ENCODE measurements at places on chromosomes 6 and 20.

DNA sequence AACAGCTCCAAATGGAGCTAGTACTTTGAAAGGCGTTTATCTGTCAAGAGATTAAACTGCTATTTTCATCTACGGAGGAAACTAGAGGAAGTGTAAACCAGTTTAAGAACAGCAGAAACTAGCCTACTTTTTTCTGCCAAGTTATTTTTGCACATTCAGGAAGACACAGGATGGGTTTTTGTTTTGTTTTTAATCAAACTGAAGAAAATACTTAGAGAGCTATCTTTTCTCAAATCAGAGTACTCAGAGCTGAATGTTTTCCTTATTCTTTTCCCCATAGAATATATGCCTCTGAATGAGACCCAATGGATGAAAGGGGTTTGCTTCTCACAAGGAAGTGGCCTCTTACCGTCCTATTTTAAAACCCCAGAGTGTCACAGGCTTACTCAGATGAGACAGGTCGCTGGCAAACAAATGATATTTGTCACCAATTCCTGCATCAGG lies 538.5 kb downstream of the CD83 start:
- DNase-seq, result no peak

GRCh38 chr6:105402939-105403935 lies at the start of gene PREP:
TSS of gene PREP (minus strand) at chr6:105403082. CDS start at chr6:105402891, 191 bp downstream.
- no peak for DNase-seq

DNA sequence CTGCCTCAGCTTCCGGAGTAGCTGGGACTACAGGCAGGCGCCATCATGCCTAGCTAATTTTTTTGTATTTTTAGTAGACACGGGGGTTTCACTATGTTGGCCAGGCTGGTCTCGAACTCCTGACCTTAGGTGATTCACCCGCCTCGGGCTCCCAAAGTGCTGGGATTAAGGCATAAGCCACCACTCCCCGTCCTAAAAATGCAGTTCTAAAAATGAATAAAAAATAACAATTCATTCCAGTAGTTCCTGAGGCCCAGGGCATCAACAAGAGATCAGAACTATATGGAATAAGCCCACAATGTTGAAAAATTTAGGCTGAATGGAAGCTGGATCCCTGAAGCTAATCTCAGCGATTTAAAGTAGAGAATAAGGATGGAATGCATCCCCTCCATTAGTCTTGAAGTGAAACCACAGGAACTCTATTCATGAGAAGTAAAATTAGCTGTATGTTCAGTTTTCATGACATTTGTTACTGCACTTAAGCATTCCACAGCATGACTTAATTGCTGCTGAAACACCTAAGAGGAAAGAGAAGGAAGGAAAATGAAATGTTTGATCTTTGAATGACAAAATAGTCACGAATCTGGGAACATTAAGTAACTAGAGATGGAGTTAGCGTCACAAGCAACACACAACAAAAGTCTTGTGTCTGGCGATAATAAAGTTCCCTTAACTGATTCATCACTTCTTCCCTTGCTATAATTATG lies 80.4 kb upstream of the RIPOR2 start:
- no peak for DNase-seq

DNA sequence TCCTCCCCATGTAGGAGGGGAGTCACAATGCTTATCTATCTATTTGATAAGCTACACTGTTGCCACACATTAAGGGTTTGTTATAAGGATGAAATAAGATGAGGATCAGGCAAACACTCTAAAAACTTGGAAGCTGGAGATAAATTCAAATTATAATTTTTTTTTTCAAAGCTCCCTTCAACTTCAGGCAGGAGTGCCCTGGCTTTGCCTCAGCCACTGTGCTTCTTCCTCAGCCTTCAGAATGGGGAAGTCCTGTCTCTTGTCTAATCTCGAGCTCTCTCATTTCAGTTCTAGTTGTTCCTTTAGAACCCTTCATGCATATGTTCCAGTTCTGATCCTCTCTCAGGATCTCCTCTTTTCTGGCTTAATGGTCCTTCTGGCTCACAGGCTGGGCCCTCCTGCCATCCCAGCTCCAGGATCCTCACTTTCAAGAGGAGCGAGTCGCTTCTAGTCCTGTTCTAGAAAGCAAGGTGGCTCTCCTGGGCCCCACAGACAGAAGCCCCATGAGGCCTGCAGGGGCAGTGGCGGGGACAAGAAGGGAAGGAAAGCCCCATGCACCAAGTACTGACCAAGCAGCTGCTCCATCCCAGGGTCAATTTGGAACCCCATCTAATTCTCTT lies 164.3 kb downstream of the VEGFA start:
- no peak for DNase-seq

DNA sequence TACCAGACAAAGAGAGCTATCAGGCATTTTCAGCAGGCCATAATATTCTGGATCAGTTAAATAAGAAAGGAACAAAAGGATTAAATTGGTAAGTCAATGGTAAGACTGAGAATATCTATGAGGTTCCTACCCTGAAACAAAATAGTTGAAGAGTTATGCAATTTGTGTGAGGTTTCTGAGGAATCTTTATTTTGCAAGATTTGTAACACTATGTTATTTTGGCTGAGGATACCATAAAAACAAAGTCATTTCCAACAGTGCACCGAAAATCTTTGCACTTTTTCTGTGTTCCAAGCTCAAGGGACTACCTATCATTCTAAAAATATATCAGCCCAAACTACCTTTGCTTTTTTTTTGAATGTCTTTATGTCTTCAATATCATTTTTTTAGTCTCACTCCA lies 383.3 kb upstream of the CITED2 start:
- DNase-seq, result no peak

GRCh38 chr6:38625217-38625616 lies 14.5 kb downstream of the BTBD9 start:
- no peak for DNase-seq

GRCh38 chr20:58518896-58519593 lies 3.8 kb upstream of the APCDD1L start:
- DNase-seq, result no peak

DNA sequence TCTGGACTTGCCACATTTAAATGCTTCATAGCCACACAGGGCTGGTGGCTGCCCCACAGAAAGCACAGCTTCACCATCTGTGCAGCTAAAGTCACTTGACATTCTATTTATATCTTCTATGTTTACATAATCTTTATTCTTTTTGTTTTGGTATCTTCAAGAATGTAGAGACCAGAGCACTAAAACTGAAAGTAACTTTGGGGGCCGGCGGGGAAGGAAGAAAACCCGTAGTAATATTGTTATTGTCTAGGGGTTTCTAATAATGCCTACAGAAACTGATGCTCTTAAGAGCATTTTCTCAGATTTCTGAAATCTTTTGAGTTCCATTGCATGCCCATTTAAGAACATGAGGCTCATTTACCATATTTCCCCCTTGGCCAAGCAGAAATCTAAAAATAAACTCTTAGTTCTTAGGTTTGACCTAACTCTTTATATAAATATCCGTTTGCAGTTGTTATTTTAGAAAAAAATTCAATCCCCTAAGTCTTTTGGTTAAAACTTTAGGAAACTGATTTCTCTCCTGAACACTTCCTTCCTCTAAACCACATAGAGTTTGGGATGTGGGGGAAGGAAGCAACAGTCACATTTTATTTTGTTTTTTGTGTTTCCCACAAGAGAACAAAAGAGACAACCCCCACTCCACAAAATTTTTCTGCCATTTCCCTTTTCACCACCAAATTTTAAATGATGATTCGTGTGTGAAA lies 207.6 kb downstream of the OGFRL1 start:
- no peak for DNase-seq

GRCh38 chr6:82330171-82330804 lies 33.3 kb upstream of the TPBG start:
- DNase-seq, result no peak

DNA sequence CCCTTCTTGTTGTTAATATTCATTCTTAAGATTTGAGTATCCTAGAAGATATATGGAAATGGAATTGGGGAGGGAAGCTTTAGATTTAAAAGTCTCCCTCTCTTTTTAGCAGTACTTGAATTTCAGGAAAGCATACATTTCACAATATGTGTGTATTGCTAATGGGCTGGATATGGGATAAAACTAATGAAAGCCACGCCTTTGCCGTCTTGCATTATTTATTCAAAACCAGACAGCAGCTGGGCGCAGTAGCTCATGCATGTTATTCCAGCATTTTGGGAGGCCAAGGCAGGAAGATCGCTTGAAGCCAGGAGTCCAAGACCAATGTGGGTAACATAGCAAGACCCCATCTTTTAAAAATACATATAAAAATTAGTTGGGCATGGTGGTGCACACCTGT lies 121.6 kb upstream of the TIAM2 start:
- DNase-seq, result no peak

DNA sequence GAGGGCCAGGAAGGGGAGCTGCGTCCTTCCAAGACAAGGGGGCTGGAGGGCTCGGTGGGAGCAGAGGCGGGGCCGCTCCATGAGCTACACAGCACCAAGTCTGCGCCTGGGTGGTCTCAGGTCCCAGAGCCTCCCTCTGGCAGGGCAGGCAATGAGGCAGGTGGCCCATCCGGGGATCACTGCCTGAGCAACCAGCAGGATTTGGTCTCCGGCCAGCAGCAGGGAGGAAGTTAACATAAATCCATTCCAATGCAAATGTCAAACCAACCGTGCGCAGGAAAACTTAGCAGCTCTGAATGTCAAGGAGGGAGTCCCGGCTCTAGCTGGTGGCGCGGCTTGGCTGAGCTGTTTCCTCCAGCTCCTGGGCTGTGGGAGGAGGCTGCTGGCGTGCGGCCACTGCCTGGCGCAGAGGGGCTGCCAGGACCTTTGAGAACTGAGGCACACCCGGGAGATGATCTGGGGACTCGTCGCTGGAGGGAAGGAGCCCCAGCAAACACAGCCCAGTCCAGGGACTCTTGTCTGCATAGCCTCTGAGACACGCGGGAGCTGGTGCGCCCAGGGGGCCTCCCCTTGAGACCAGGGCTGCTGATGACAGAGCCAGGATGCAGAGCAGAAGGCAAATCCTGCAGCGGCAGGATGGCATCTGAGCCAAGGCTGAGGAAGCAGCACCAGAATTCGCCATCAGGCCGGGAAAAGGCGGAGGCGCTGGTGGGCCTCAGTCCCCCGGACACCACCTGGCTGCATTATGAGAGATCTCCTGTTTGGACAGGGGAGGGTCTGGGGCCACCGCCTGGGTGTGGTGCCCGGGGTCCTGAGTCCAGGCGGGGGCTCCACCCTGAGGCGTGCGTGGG lies 33.1 kb upstream of the CHRNA4 start:
- no peak for DNase-seq

- no peak for DNase-seq
Observed at GRCh38 chr20:57660922-57661745, 40.9 kb upstream of the ZBP1 start.

- no peak for DNase-seq
Observed at GRCh38 chr20:18739751-18740166, 73.8 kb upstream of the SCP2D1 start.

GRCh38 chr6:45930420-45931040 lies 85.1 kb downstream of the CLIC5 start:
- no peak for DNase-seq

GRCh38 chr6:44126320-44127149 lies 717 bp downstream of the MRPL14 start:
- no peak for DNase-seq

- DNase-seq, result no peak
Observed at GRCh38 chr6:163263998-163264661, 150.4 kb upstream of the QKI start.

DNA sequence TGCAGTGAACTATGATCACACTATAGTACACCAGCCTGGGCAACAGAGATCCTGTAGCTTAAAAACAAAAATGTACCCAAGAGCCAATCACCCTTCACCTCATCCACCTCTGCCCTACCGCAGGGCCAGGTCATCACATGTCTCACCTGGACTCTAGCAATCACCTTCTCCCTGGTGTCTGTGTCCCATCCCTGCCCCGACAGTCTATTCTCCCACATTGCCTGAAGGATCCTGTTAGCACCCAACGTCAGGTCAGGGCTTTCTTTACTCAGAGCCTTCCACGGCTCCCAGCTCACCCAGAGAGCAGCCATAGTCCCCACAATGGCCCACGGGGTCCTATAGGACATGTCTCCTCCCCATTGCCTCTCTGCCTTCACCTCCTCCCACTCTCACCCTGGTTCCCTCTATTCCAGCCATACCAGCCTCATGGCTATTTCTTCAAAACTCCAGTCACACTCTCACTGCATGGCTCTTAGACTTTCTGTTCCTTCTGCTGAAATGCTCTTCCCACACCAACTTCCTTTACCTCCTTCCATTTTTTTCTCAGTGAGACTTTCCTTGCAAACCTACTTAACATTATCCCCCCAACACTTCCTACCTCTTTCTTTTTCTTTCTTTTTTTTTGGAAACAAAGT lies 22.5 kb upstream of the ARFGEF2 start:
- DNase-seq, result no peak

DNA sequence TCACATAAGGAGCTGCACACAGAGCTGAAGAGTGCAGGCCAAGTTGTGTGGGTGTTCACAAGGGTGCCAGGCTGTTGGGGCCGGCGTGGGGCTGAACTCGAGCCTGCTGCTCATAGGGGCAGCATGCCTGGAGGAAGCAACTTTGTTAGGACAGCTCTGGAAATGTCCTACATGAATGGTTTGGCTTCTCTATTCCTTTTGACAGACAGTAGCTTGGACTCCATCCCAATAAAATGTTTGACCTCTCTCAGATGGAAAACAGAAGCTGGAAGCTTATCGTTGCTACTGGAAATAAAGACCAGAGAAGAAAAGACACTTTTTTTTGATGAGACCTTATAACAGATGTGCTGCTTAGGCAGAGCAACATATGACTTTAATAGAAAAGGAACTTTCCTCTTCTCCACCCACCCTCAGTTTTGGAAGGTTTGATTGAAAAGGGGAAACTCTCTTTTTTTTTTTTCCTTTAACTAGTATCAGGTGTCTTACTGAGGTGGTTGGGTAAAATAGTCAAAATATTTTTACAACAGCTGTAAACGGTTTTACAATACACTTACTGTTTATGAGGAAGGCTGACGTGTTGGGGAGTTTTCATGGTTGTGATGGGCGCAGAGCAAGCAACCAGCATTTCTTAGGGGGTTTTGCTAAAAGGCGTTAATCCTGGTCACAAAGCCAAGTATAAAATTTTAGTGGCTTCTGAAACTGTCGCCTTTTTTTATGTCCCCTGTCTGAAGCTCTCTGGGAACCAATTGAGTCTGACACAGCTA lies 80.7 kb upstream of the EEF1E1 start:
- DNase-seq, result no peak

GRCh38 chr6:140438346-140438735 lies 1063.9 kb upstream of the CITED2 start:
- no peak for DNase-seq

- DNase-seq, result no peak
Observed at GRCh38 chr6:166486536-166486880, 100.0 kb downstream of the RAMACL start.

- DNase-seq, result no peak
Observed at GRCh38 chr6:168459572-168459971, 18.6 kb downstream of the SMOC2 start.
